ENCODE measurements at places on chromosomes 12 and 14. TPM values are rescaled to one million over a fixed set of nuclear protein-coding genes. Genes with fewer than 3 reads are reported as not detected.

Gene CCDC88C
- 45.8 TPM for total RNA-seq

DNA sequence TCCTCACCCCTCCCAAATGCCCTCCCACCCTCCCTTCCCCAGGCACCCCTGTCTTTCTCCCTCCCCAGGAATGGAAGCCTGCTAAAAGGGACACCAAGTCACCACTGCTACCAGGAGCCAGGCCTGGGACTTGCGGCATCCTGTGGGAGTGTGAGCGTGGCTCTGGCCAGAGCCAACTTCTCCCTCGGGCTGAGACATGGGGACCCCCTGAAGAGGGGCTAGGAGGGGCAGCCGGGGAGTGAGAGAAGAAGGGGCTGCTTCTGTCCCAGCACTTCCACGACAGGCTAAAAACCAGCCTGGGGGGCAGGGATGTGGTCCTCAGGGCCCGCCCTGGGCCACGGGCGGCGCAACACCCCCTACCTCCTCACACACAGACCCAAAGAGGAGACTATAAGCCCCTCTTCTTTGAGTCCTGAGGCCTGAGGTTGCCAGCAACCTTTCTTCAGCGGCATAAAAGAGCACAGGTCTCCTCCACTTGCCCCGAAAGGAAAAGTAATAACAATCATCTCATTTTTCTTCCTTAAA lies 278.9 kb downstream of the DPF3 start:
- DNase-seq, result no peak

- no peak for DNase-seq
Measured at GRCh38 chr14:39055786-39056474, 47.1 kb downstream of the SEC23A start.

GRCh38 chr12:49298160-49298559 lies 3.2 kb downstream of the PRPH start:
- no peak for DNase-seq

Gene CLEC6A
- total RNA-seq, result 3.4 TPM

- DNase-seq, result no peak
Measured at GRCh38 chr12:63889721-63890509, 45.4 kb downstream of the SRGAP1 start.

Gene ACSS3
- total RNA-seq, result 32.4 TPM

Gene HEBP1
- total RNA-seq, result 72.7 TPM

Gene ADAM21
- 0.24 TPM for total RNA-seq

Gene IL22
- not detected for total RNA-seq

- no peak for DNase-seq
Measured at GRCh38 chr12:4996714-4997113, 47.0 kb upstream of the KCNA5 start.

DNA sequence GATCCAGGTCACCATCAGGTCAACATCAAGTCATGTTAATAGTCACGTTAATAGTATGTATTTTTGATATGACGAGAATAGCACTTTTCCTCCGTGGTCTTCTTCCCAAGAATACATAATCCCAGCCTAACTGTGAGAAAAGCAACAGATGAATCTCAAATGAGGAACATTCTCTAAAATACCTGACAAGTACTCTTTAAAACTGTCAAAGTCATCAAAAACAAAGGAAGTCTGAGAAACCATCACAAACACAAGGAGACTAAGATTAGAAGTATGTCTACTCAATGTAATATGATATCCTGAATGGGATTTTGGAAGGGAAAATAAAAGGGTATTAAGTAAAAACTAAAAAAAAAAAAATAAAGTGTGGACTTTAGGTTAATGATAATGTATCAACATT lies 36.8 kb upstream of the GLIPR1 start:
- DNase-seq, result no peak

GRCh38 chr14:33647385-33647786 lies 303.5 kb downstream of the EGLN3 start:
- DNase-seq, result no peak

DNA sequence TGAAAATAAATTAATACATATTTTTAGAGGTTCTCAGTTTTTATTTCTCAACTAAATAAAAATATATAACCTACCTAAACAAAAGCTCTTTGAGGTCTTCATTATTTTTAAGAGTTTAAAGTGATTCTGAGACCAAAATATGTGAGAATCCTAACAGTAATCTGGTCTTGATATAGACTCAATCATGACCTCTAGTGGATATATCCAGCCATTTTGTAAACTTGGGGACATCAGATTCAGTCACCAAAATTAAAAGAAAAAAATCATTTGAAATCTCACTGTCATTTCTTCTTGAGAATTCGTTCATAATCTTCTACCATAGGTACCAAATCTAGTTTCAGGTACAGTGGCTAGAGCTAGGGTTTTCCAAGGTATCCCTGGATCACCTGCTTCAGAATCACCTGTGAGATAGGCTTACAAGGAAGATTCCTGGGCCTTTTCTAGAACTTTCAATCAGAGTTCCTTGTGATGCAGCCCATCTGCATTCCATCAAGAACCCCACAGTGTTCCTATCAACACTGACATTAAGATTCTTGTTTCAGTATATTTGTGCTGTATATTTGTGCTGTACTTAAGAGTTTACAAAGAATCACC lies 214.9 kb downstream of the ADAMTS20 start:
- no peak for DNase-seq

Gene PLCZ1
- total RNA-seq, result not detected

DNA sequence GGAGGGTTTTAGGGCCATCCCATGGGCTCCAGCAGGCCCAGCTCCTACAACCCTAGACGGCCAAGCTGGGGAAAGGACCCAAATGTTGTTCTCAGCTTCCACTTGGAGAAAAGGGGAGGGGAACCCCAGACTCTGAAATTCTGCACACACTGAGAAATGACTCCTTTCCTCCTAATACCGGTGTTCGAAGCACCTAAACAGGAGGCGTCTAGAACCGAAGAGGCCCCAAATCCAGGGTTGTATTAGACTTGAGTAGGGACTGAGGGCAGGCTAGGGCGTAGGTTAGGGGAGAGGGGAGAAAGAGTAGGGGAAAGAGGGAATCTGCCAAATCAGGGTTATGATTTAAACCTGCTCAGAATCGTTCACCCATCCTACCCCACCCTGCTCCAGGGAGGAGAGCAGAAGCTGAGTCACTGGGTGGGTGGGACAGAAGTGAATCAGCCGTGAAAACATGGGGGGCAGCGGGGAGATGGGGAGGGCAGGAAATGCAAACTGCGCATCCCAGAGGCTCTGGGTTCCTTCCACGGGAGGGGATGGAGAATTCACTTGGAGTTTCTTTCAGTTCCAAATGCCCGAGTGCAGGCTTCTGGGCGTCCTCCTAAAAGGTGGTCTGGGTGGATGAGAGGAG lies 1.0 kb downstream of the IGFBP6 start:
- DNase-seq, result no peak

GRCh38 chr12:126811391-126811790 lies 1455.6 kb upstream of the TMEM132C start:
- no peak for DNase-seq

Gene CLEC1B
- total RNA-seq, result 0.95 TPM

Gene TPH2
- not detected for total RNA-seq

Gene ESPL1
- total RNA-seq, result 2.2 TPM

Gene PZP
- total RNA-seq, result 2.7 TPM

Gene NEUROD4
- not detected for total RNA-seq

Gene KRT2
- total RNA-seq, result not detected

GRCh38 chr12:130097798-130098255 lies 64.4 kb upstream of the FZD10 start:
- no peak for DNase-seq

- DNase-seq, result no peak
Measured at GRCh38 chr12:473863-474577, 14.3 kb downstream of the B4GALNT3 start.

DNA sequence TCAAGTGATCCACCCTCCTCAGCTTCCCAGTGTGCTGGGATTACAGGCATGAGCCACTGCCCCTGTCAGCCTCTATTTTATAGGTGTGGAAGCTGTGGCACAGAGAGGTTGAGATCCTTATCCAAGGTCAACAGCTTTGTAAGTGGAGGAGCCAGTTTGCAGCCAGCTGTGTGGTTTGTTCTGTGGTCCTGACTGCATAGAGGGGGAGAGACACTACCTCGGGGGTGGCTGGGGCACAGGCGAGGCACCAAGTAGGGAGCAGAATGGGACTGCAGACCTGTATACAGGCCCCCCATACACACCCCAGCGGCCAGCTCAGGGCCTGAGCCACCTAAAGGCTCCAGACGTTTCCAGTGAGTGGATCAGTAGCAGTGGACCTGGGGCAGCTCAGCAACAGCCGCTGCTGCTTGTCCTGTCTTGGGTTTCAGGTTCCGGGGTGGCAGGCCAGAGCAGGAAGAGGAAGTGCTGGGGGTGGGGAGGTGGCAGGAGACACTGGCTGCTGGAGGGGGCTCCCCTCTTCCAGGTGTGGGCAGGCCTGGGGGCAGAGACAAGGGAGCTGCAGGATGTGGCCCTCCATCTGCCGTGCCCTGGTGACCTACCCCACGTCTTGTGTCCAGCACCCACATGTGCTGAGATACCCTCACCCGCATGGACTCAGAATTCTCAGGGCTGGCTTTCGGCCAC lies 11.0 kb downstream of the ORAI1 start:
- peak; percentile 76 for DNase-seq

GRCh38 chr12:48040354-48040753 lies 36.1 kb upstream of the COL2A1 start:
- no peak for DNase-seq

DNA sequence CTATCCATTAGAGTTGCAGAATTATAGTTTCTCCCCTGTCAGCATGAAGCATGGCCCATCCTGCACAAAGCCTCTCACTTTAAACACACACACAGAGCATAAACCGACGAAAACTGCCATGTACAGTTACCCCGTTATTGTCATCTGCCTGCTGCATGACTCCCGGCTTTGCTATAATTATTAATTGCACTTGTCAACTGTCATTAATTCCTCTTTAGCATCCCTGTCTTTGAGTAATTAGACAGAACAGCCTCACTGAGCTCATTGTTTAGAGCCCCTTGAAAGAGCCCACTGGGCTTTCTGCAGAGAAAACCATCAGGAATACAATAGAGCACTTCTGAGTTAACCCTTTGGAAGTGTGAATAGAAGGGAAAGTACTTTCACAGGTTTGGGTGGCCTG lies 307.2 kb upstream of the SOX5 start:
- no peak for DNase-seq

GRCh38 chr12:132288516-132289215 lies 40.7 kb downstream of the GALNT9 start:
- DNase-seq, result peak; percentile 31

Gene TRAFD1
- total RNA-seq, result 42.5 TPM

DNA sequence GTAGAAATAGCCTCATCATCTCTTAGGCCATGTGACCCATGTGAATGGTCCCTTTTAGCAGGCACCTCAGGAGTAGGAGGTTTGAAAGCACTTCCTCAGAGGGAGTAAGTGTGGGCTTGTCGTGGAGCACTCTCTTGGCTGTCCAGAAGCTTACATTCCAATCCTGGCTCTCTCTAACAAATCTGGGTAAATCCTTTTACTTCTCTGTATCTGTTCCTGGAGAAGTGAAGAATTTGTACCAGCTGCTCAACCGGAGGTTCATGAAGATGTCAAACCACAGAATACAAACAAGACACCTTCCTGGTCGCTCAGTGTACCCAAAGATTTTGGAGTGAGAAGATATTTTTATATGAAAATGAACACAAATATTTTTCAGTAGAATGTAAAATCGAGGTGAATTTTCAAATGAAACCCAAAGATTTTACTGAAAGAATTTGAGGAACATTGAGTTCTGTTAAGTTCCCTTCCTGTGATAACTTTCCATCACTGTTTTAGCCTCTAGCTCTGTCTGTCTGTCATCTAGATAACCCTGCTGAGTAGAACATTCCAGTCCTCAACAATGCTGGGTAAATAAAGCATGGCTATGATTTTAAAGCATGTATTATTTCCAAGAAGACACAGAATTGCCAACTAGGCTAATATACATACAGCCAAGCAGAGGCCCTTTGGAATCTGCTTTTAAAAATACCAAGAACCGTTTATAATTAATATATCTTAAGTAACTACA lies 263.9 kb upstream of the RGS6 start:
- DNase-seq, result no peak

DNA sequence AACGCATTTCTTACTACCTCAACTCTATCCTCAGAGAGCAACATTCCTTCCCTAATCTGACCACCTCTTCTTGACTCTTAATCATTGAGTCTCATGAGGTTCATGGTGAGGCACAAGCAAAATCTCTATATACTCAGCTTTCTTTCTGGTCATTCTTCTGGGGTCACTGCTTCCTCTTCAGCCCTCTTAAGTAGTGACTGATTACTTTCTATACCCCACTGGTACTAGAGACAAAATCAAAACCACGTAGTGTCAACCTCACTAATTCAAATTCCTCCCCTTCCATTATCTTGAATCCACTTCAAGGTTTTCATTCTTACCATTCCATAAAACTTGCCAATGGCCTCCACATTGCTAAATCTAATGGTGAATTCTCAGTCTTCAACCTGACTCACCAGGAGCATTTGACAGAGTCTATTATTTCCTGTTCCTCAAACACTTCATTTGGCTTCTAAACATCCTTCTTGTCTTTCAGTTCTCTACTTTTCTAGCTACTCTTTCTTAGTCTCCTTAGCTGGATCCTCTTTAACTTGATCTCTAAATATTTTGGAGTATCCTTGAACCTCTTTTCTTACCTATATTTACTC lies 6.8 kb downstream of the WDHD1 start:
- no peak for DNase-seq

- no peak for DNase-seq
Measured at GRCh38 chr14:100066962-100067361, 1.7 kb downstream of the EVL start.

- DNase-seq, result no peak
Measured at GRCh38 chr12:103833095-103833775, 7.8 kb downstream of the NT5DC3 start.

- no peak for DNase-seq
Measured at GRCh38 chr14:69828354-69828753, 31.3 kb upstream of the SLC10A1 start.
